ENCODE measurements at places on chromosomes 2 and 18. TPM values are rescaled to one million over a fixed set of nuclear protein-coding genes. Genes with fewer than 3 reads are reported as not detected.

The CYRIA gene
- polyA plus RNA-seq: 6.1 TPM

The HOXD9 gene
- 12.5 TPM for polyA plus RNA-seq

The ARHGEF33 gene
- polyA plus RNA-seq: not detected

The UGT1A8 gene
- not detected for polyA plus RNA-seq

The IL37 gene
- not detected for polyA plus RNA-seq

The LAMA3 gene
- 11.9 TPM for polyA plus RNA-seq

The CDH19 gene
- 2.1 TPM for polyA plus RNA-seq

The GLI2 gene
- 7.4 TPM for polyA plus RNA-seq

The CRIM1 gene
- polyA plus RNA-seq: 24.9 TPM

The LYG2 gene
- not detected for polyA plus RNA-seq

The CCDC68 gene
- 1.5 TPM for polyA plus RNA-seq

The GRHL1 gene
- not detected for polyA plus RNA-seq

The SLC30A3 gene
- 0.38 TPM for polyA plus RNA-seq

The CD226 gene
- 0.50 TPM for polyA plus RNA-seq

The NAPG gene
- polyA plus RNA-seq: not detected

The NT5DC4 gene
- not detected for polyA plus RNA-seq

The BOLA3 gene
- 28.1 TPM for polyA plus RNA-seq

The C1QL2 gene
- not detected for polyA plus RNA-seq

The AQP12B gene
- polyA plus RNA-seq: 1.3 TPM

The SPOPL gene
- 17.5 TPM for polyA plus RNA-seq

The ANXA4 gene
- polyA plus RNA-seq: 27.9 TPM

The DTNA gene
- polyA plus RNA-seq: 28.2 TPM

The EFEMP1 gene
- polyA plus RNA-seq: 49.6 TPM

The CPLX4 gene
- not detected for polyA plus RNA-seq

The ALK gene
- polyA plus RNA-seq: 0.03 TPM

The RTP5 gene
- polyA plus RNA-seq: not detected

The DTYMK gene
- 21.0 TPM for polyA plus RNA-seq

The GREB1L gene
- polyA plus RNA-seq: 14.8 TPM

The BBS5 gene
- polyA plus RNA-seq: 6.0 TPM

The TUBA4B gene
- 0.24 TPM for polyA plus RNA-seq

The CCNYL1 gene
- polyA plus RNA-seq: 11.3 TPM

The KCNJ13 gene
- 0.12 TPM for polyA plus RNA-seq

The ALPG gene
- not detected for polyA plus RNA-seq

The NAT8 gene
- 0.28 TPM for polyA plus RNA-seq

The PARD6G gene
- 10.1 TPM for polyA plus RNA-seq

The KIAA2012 gene
- not detected for polyA plus RNA-seq

The SERPINB11 gene
- polyA plus RNA-seq: not detected

The ID2 gene
- polyA plus RNA-seq: 24.6 TPM

The MAP3K19 gene
- 0.07 TPM for polyA plus RNA-seq

The STRADB gene
- polyA plus RNA-seq: 55.3 TPM

The POTEJ gene
- not detected for polyA plus RNA-seq

The LAMA1 gene
- 2.9 TPM for polyA plus RNA-seq

The ORC2 gene
- 16.4 TPM for polyA plus RNA-seq

The CYTIP gene
- 0.80 TPM for polyA plus RNA-seq

The SLC19A3 gene
- polyA plus RNA-seq: 0.98 TPM

The SLC16A14 gene
- polyA plus RNA-seq: 3.4 TPM

The SETBP1 gene
- 21.8 TPM for polyA plus RNA-seq

The NYAP2 gene
- not detected for polyA plus RNA-seq

The GPAT2 gene
- 3.6 TPM for polyA plus RNA-seq

The FSHR gene
- polyA plus RNA-seq: 0.94 TPM

The SLC8A1 gene
- polyA plus RNA-seq: 7.6 TPM

The EMILIN1 gene
- 57.1 TPM for polyA plus RNA-seq

The SPC25 gene
- polyA plus RNA-seq: 14.1 TPM

The SCN3A gene
- 0.59 TPM for polyA plus RNA-seq

The CYP1B1 gene
- polyA plus RNA-seq: 2.6 TPM
